D721Med (cell line): ENCODE measurements at places on chromosomes 12 and 14.

GRCh38 chr14:33309106-33309505 lies 370.4 kb downstream of the NPAS3 start:
- DNase-seq, result no peak

DNA sequence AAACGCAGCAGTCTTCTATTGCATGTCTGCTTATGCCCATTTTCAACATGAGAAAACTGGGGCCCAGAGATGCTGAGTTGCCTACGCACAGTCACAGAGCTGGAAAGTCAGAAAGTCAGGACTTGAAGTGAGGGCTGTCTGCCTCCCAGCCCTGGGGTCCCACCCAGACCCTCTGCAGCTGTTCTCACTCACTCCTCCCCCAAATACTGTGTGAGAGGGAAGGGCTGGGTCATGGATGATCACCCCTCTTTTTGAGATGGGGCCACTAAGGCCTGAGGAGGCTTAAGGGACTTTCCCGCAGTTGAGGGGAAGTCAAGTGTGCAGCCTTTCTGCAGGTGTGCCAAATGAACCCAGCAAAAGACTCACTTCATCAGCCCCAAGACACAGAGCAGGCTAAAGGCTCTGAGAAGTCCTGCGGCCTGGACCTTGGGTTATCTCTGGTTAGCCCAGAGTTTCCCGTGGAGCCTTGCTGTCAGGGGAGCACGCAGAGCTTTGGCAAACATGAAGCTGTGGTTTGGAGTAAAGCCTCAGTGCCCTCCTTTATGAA lies 18.7 kb downstream of the DTX1 start:
- DNase-seq, result no peak

DNA sequence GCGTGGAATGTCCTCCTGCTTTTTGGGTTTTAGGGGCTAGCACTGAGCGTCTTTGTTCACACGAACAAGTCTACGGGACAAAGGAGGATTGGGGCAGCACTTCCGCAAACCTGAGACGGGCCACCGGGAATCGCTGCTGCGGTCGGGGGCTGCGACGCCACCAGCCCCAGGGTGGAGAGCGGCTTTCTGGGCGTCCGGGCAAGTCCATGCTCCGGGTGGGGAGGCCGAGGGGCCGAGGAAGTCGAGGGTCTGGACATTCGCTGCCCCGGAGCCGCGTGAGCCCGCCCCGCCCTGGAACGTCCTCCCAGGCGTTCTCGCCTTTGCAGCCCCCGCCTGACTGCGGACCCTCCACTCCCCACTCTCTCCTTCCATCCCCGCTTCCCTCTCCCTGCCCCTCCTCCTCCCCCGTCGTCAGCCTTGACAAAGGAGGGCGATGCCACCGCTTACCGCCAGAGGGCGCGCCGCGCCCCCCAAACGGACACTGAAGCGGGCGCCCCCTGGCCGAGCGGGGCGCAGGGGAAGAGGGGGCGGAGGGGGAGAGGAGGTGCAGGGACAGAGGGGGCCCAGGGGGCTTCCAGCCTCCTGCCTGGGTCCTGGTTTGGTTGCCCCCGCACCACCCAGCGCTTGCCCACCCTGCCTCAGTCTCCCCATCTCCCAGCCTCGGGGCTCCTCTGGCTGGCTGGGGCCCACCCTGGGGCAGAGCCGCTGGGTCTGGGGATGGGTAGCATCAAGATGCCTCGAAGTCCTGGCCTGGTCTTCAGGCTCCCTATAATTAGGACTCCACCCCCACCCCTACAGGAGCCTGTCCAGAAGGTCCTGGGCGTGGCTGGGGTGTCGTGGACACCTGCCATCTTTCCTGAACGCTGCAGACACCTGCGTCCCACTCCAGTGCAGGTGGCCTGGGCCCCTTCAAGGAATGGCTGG lies 39.1 kb upstream of the INF2 start:
- DNase-seq, result peak; percentile 99

- no peak for DNase-seq
Measured at GRCh38 chr12:56321027-56321426, 5.2 kb upstream of the CNPY2 start.

DNA sequence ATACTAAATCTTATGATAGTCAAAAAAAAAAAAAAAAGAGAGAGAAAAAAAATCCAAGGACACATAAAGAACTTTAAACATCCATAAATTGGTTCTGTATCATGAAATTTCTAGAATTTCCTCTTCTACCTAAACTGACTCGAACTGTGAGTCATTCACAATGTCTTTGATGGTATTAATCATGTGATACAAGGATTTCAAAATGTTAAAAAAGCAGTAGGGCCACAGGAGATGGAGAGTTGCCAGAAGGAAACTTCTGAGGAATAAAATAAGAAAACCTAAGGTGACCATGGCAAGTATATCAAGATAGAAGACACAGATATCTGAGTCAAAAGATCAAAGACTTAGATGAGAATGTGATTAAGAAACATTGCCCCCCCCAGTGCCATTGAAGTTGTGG lies 1320.9 kb upstream of the FLRT2 start:
- DNase-seq, result no peak

GRCh38 chr12:6644903-6645302 lies 2.3 kb downstream of the ACRBP start:
- DNase-seq, result no peak

DNA sequence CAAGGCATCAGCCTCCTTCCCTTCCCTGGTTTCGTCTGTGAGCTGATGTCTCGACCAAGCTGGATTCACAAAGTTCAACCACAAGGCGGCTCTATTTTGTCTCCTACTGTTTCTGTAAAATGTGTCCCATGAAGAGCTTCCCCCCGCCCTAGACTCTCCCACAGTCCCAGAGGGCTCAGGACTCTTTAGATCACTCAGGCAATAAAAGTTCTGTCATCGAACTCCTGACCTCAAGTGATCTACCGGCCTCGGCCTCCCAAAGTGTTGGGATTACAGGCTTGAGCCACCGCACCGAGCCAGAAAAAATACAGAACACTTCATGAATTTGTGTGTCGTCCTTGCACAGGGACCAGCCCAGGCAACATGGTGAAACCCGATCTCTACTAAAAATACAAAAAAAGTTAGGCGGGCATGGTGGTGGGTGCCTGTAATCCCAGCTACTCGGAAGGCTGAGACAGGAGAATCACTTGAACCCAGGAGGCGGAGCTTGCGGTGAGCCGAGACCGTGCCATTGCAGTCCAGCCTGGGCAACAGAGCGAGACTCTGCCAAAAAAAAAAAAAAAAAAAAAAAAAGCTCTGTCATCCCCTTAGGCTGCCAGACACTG lies 149.4 kb downstream of the BCL11B start:
- DNase-seq, result no peak
